ENCODE measurements at places on chromosomes 6 and 20. TPM values are rescaled to one million over a fixed set of nuclear protein-coding genes. Genes with fewer than 3 reads are reported as not detected.

The CTAGE9 gene
- total RNA-seq: not detected

The POPDC3 gene
- 5.1 TPM for total RNA-seq

The COL11A2 gene
- total RNA-seq: 1.3 TPM

The TENT5A gene
- 5.5 TPM for total RNA-seq

Measured in GM23338 (cell line).